Progenitor cell of endocrine pancreas (in vitro differentiated cells): ENCODE measurements at places on chromosomes 4 and X.

- no peak for DNase-seq
Observed at GRCh38 chr4:2079926-2080325, 20.8 kb downstream of the NAT8L start.

DNA sequence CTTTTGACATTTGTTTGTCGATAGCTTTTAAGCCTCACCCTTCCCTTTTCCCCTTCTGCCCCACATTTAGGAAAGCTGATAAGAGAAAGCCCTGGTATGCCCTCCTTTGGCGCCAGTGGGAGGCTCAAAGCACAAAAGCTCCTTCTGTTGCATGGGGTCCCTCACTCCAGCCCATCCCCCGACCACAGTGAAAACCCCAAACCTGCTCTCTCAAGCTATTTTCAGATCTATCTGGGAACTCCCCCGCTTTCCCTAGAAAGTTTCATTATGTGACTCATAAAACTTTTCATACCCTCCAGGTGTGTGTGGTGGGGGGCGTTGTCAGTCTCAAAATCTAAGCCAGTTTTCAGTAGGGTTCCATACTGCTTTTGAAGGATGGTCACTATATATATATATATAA lies 259.0 kb upstream of the PCDH7 start:
- DNase-seq: no peak

GRCh38 chr4:109278594-109279031 lies 23.8 kb downstream of the COL25A1 start:
- DNase-seq: no peak

DNA sequence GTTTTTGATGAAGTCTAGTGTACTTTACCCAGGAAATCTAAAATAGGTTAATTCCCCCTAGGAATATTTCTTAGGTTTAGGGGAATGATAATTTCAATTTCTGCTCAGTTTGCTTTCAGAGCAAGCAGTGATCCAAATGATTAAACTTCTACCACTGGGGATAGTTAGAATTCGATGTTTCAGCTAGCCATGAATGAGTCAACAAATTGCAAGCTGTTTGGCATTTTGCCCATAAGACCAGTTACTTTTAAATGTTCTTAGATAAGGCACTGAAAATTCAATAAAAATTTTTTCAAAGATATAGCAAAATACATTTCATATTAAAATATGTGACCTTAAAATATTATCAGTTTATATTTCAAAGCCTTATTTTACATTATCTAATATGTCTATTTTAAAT lies 993.6 kb downstream of the ARAP2 start:
- no peak for DNase-seq

GRCh38 chr4:110005461-110006056 lies 92.9 kb downstream of the EGF start:
- DNase-seq: no peak

DNA sequence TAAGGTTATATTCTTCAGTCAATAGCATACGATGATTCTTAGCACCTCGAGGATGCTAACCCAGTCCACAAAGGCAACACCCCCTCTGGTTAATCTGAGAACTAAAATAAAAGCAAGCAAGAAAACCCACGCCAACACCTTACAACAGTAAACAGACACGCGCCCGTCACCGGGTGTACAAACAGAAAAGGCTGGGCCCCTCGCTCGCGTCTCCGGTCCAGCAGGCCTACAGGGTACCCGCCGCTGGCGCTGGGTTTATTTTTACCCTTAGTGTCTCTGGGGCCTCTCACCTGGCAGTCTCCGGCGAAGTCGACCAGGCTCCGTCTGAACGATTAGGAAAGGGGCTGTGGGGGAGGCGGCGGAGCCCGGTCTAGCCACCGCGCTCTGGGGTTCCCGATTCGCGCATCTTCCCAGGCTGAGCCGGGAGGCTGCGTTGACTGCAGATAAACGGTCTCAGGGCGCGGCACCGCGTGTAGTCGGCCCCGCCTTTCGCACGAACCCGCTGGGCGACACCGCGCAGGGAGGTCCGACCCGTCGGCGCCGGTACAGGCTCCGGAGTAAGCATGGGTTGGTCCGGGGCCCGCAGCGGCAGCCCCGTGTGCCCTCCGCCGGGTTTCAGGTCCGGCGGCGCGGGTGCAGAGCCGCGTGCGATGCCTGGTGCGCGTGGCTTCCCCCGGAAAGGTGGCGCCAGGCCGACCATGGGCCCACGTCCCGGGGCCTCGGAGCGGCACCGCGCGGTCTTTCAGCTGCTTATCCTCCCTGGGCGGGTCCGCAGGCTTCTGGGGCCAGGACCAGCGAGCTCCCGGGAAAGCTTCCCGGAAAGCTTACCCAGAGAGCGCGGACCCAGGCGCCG lies 441 bp downstream of the SLC9B2 start:
- peak; percentile 29 for DNase-seq

GRCh38 chr4:112318239-112319142 lies 21.3 kb downstream of the ALPK1 start:
- DNase-seq: no peak

- no peak for DNase-seq
Observed at GRCh38 chr4:73872316-73873108, 3.3 kb downstream of the CXCL1 start.

- no peak for DNase-seq
Observed at GRCh38 chr4:127601029-127601428, 31.7 kb upstream of the INTU start.

DNA sequence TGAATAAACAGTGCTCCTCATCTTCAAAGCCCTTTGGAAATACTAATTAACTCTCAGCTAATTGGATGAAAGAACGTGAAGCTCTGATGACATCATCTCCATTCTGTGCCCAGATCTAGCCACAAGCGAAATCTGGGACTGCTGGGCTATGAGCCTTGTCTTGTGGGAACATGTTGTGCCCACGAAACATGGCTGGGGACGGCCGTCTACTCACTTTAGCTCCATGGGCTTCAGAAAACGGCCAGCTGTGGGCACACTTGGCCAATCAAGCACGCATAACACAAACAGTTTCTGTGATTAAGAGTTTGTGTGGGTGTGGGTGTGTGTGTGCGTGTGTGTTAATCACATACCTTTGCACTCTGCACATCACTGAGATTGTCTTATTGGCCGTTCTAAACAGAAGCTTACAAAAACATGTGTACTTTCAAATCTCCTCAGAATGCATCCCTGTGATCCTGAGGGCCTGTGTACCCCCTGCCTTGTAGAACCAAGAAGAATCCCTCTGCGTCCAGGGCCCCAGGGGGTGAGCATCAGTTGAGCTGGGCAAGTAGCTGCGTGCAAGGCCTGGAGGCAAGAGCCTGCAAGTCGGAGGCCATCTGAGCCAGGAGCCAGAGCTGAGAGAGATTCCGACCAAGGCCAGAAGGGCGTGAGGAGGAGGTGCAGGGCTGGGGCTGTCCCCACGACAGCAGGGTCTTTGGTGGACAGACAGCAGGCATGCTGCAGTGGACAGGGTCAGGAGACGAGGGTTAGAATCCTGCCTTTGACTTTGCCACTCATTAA lies 18.7 kb upstream of the ZNF185 start:
- no peak for DNase-seq

DNA sequence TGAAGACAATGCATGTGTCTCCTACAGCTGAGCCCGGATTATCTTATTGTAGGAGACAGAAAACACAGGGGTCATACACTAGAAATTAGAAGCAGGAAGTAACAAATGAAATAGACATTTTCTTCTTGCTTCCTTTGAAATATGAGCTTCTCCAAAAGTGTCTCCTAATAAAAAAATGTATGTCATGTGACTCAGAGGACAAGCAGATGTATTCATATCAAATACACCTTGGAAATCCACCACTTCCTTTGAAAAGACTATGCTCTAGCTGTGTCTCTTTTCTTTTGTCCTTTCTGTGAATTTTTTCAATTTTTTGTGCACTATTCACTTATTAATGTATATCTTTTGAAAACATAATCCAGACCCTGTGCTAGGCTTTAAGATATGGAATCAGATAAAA lies 1906.2 kb downstream of the C4orf33 start:
- no peak for DNase-seq

DNA sequence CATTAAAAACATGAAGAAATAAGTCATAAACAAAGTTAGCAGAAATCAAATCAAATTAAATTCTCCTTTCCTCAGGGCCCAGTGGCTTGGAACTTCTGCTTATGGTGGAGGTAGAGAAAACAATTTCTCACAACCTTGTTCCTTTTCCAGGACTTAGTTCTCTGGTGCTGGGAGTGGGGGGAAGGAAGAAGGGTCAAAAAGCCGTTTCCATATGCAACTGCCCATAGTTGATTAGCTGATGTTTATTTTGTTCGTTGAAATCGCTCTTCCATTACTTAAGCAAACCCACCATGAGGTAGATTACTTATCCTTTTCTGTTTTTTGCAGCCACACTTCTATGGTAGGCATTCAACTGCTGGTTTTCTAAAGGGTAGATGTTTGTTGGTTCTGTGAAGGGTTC lies 94.2 kb downstream of the ARSJ start:
- DNase-seq: no peak

GRCh38 chr4:126354784-126355183 lies 1040.0 kb downstream of the FAT4 start:
- DNase-seq: no peak

DNA sequence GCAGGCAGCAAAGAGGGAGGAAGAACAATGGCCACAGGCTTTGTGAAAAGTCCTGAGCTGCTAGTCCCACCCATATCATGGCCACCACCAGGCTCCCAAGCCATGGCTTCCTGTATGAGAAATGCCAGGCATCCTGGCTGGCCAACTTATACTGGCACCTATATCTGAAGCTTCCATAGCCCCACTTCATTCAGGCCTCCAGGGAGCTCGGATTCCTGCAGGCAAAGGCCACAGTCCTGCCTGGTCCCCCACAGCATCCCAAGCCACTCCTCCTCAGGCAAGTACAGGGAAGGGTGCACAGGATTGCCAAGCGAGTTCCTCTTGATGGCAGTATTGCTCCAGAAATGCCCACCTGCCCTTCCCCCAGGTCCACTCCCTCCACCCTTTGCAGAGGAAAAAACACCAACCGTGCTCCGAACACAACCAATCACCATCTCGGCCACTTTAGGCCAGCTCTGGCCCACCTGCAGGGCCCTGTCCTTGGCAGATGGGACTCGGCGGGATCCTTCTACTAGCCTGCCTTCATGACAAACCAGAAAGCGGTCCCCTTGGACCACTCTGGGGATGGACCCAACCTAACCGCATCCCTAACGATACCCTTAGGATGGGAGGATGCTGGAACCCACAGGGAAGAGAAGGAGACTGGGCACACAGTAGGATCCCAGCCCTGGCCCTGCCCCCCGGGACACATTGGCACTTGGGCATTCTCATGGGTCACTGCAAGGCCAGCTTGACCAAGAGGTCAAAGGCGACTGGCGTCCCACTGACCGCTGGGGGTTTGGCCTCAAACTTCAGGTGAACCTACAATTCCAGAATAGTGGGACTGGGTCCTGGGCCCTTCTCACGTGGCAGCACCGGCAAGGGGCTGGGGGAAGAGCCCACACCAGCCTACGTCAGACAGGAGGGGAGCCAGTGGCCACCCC lies 220.4 kb upstream of the AGTR2 start:
- no peak for DNase-seq

GRCh38 chr4:56050625-56051024 lies 101.9 kb downstream of the CEP135 start:
- no peak for DNase-seq

DNA sequence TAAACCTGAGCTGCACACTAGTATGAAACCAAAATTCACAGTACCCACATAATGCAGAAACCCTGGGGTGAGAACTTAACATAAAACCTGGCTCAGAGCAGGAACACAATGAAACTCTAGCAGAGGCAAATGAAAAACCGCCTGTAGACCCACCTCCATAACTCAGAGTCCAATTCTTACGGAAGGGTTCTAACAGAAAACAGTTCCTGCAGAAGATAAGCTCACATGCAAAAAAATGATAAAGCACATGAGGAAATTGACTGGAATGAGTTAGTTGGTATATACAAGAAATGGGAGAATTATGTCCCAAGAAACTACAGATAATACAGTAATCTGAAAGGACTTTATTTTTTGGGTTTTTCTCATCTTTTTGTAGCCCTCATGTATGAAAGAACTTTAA lies 14.7 kb downstream of the RTL9 start:
- DNase-seq: no peak

- DNase-seq: no peak
Observed at GRCh38 chrX:153766098-153766817, 2.2 kb downstream of the PLXNB3 start.

GRCh38 chr4:185341841-185342240 lies 53.9 kb downstream of the LRP2BP start:
- DNase-seq: no peak

- no peak for DNase-seq
Observed at GRCh38 chrX:38850807-38851544, 49.7 kb downstream of the MID1IP1 start.

- DNase-seq: no peak
Observed at GRCh38 chr4:53313510-53313909, 52.4 kb downstream of the SCFD2 start.

DNA sequence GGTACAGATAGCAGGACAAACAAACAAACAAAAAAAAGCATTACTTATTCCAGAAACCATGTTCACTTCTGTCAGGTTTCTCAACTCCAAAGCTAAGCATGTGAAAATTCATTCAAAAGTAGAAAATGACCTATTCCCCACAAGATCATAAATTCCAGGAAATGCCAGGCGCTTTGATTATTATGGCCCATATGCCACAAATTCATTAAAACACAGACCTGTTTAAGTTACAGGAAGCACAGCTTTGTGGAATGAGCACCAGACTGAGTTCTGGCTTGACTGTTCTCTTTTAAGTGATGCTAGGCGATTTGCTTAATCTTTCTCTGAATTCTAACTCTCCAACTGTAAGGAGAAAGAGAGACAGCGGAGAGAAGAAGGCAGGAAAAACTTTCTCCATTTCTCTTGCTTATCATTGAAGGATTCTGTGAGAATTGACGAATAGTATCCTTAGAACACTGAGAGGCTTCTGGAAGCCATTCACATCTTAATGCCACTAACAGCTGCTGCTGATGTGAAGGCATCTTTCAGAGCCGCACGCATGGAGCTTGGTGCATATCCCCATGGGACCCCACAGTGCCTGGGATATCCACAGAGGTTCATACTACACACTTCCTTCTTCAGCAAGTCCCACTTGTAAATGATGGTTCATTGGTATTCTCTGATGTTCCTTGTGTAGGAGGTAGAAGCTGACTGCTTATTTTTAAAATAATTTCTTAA lies 138.0 kb downstream of the ZNF674 start:
- no peak for DNase-seq

DNA sequence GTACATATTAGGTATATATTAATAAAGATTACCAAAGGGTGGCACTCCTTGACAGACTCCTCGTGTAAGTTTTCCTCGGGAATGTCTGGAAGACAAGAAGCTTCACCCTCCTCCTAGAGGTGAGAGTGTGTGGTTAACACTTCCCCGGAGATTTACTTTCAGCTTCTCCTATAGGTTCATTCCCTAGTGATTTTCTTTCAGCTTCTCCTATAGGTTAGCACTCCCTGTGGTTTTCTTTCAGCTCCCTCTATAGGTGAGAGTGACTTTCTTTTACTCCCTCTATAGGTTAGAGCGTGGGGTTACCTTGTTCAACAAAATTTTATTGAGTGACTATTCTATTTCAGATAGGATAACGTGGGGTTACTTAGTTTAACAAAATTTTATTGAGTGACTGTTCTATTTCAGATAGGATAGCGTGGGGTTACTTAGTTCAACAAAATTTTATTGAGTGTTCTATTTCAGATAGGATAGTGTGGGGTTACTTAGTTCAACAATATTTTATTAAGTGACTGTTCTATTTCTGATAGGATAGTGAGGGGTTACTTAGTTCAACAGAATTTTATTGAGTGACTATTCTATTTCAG lies 106.0 kb upstream of the PLAC1 start:
- no peak for DNase-seq
